Stimulated activated CD8-positive, alpha-beta memory T cell treated with anti-CD3 and anti-CD28 coated beads, Interleukin-15, amount 100 ng/mL, for 48 hours (primary cell): ENCODE measurements at places on chromosomes 5 and 9.

- DNase-seq = no peak
Observed at GRCh38 chr5:10725636-10726035, 35.4 kb downstream of the DAP start.

GRCh38 chr9:113343732-113344231 is 3.7 kb upstream of the WDR31 start:
- DNase-seq = no peak

GRCh38 chr9:79581794-79582193 is 10.0 kb downstream of the TLE4 start:
- DNase-seq = no peak

DNA sequence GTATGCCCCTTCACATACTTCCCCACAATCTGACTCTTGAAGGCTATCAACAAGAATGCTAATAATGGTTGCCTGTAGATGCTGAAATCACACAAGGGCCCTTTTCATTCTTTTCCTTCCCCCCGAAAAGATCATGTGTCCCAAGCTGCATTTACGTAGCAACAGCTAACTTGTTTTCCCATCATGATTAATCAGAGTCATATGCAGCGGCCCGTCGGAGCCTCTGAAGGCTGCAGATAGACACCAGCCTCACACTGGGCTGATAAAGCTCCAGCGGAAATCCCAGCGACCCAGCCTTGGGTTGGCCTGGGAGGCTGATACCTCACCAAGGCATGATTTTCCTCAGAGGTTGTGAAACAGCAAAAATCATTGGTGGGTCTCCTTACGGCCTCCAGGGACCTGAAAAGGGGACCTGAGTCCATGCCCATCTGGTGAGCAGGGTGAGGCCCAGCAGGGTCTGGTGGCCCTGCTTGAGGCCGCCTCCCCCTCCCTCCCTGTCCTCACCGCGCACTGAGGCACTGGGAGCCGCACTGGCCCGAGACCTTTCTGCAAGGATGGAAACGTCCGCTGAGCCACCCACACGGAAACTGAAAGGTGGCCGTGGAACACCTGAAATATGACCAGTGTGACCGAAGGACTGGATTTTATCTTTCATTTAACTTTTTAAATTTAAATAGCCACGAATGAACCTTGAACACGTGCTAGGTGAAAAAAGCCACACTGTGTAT is 114.2 kb upstream of the PHYKPL start:
- DNase-seq = no peak

- DNase-seq = no peak
Observed at GRCh38 chr5:92222449-92222848, 839.3 kb upstream of the ARRDC3 start.

- no peak for DNase-seq
Observed at GRCh38 chr9:36149197-36149596, 12.7 kb downstream of the GLIPR2 start.

DNA sequence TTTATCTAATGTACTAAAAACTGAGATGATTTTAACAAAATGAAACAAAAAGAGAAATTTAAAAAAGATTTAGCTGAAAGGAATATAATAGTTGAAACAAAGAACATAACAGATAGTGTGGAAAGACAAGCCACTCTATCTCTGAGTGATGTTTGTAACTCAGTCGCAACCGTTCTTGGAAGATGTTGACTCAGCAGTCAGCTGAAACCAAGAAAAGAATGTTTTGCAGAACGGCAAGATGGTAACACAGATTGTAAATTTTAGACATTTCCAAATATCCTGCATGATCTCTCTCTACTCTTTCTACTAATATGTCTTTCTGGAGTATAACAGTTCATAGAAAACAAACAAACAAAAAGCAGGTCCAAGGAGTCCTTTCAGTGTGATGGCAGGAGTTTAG is 746.1 kb upstream of the CDH6 start:
- DNase-seq = no peak

GRCh38 chr9:92324431-92324830 is 719 bp downstream of the NOL8 start:
- DNase-seq = no peak

DNA sequence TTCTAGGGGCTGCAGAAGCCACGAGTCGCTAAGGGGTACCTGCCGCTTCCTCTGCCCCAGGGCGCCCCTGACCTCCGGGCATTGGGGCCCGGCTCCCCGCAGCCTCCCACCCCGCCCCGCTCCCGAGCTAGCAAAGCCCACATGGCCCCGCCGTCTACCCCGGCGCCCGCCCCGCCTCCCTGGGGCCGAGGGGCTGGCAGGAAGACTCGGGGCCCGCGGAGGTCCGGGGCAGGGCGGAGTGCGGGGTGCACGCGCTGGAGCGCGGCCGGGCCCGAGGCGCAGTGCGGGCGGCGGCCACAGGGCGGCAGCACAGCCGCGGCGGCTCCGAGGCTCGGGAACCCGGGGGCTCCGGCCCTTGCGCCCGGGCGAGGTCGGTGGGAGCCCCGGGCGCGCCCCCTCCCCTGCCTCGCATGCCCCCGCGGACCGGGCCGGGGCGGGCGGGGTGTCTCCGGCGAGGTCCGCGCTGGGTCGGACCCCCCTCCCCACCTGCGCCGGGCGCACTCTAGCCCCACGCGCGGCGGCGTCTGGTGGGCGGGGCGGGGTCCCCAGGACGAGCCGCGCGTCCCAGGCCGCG is 6.7 kb downstream of the NRARP start:
- DNase-seq = peak; percentile 46

GRCh38 chr9:128011071-128011817 is 30.5 kb upstream of the EEIG1 start:
- DNase-seq = no peak

- no peak for DNase-seq
Observed at GRCh38 chr5:178740181-178740557, 9.7 kb upstream of the ZNF354A start.

DNA sequence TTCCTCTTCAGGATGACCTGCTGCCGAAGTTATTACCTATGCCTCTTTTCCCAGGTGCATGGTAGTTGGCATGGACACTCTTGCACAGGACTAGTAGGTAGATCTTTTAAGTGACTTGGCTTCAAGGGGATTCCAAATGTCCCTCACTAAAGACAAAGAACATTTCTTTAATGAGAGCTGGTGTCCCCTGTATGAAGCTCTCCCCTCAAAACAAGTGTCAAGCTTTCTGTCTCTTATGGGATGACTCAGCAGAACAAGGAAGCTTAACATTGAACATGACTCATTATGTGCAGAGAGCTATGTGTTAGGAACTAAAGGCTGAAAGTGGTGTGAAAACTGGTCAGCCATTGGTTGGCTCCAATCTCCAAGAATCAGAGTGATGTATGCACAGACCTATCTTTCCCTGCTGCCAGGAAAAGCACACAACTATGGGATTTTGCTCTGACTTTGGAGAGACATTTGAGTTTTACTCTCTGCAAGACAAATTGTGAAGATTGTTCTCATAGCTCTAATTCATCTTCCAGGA is 120.5 kb downstream of the PRDM6 start:
- no peak for DNase-seq

DNA sequence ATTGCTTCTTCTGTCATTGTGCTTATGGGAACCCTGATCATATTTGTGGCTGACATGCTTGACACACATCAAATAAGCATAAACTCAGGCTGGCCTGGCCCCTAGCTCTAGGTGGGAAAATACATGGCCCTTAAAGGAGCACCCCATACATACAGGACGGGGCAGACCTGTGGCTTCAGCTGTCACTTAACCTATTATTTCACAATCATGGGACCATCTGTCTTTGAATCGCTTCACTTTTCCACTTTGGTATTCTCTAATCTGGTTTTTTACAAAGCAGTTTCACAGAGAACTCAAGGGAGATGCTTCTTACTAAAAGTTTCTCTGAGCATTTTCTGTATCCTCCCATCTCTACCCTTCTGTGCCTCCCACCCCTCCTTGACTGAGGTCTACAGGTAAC is 34.6 kb upstream of the LRRTM2 start:
- no peak for DNase-seq

DNA sequence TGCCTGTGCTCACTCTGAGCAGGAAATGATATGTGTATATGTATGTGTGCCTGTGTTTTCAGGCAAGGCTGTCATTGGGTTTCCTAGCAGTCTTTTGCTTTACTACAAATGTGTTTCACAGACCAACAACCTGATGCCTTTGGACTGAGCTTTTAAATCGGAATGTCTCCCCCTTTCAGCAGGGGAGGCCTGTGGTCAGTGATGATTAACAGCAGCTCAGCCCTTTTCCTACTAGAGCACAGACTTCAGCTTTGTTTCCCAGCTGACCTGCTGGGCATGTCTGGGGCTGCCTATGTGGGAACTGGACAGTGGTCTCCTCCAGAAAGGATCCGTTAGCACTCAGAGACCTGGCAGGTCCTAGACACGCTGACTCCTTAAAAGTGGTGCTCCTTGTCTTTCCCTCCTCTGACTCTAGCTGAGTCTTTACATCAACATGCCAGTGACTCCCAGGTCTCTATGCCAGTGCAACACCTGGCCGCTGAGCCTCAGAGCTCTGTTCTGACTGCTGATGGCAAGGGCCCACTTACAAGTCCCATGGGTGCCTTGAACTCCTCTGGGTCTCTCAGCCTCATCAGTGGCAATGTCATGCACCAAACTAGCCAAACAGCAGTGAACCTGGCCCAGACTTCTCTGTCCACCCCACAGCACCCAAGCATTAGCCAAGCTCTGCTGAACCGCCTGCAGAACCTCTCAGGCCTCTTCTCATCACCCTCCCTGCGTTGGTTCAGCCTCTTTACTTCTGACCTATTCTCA is 7.7 kb downstream of the MACROH2A1 start:
- DNase-seq = no peak

- no peak for DNase-seq
Observed at GRCh38 chr9:4102078-4102477, 197.8 kb downstream of the GLIS3 start.

- DNase-seq = no peak
Observed at GRCh38 chr9:37496020-37496419, 10.3 kb downstream of the POLR1E start.

GRCh38 chr5:66234241-66234640 is 90.1 kb downstream of the SREK1 start:
- no peak for DNase-seq

DNA sequence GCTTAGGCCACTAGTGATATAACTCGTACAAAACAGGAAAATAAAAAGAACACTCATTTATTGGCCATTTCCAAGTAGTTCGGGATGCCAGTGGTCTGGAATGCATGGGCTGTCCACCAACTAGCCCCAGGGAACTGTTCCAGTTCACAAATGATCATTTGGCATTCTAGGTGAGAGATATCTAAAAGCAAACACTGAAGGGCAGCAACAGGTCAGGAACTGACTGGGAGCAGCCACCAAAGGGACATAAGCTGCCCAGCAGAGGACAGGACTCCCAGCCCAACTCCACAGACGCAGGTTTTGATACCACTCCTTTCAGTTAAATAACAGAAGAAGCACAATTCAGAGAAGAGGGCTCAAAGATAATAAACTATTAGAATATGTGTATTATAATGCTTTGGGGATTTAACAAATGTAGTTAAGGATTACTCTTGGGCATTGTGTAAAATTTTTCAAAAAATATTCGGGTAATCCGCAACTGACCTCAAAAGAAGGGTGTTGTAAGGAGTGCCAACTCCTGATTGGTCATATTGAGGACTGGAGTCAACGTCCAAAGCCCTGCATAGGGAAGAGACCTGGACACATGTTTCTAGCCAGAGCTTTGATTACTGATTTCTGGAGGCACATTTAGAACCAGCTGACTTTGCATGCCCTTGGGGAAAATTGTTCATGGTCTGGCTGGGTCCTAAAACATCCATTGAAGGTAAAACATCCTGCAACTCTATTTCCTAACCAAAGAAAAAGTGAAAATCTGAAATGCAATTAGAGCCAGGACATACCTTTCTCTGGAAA is 320.0 kb downstream of the DNAH5 start:
- DNase-seq = no peak

DNA sequence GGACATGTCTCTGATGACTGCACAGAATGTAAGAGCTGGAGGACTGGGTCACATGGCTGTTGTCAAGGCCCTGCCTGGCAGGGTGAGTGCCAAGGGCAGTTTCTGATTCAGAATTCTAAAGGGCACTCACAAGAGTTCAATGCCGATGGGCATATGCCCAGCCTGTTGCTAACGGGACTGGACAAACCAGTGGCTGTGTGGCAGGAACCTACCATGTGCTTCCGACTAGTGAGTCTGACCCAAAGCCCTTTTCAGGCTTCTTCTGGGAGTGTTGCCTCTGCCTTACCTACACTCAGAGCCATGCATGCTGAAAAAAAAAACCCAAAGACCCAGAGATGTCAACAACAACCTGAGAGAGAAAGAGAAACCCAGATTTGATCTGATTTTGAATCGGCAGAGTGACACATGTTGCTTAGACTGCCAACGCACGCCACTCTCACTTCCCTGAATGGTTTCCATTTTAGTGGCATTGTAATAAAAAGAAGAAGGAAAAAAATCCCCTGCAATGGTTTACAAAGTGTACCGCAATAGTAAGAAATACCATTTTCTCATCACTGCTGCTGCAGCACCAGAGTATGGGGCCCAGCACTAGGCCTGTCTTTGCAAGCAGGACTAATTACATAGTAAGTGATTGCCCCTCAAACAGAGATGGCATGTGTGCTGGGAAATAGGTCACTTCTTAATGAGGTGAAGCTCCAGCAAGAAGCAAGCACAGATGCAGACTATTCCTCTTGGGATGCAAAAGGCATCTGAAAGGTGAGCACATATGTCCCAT is 194.3 kb downstream of the PALM2AKAP2 start:
- DNase-seq = no peak

- DNase-seq = no peak
Observed at GRCh38 chr5:37717613-37718431, 122.0 kb downstream of the GDNF start.

GRCh38 chr9:127611603-127611898 is 526 bp upstream of the STXBP1 start:
- DNase-seq = no peak

DNA sequence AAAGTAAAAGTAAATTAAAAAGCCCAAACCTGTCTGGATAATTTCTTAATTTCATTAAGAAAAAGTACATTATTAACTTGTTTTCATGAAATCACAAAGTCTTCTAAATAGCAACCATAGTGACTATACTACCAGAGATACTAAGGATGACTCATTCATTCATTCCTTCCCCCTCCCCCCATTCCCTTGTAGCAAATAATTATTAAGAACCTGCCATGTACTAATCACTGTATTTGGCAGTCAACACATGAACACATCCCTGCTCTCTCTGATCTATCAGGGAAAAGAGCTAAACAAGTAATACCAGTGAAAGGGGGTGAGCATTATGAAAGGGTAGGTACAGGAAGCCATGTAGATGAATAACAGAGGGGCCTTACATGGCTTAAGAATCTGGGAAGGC is 203.9 kb downstream of the CWC27 start:
- no peak for DNase-seq

GRCh38 chr5:108728566-108729241 is 19.0 kb upstream of the FER start:
- peak; percentile 25 for DNase-seq

DNA sequence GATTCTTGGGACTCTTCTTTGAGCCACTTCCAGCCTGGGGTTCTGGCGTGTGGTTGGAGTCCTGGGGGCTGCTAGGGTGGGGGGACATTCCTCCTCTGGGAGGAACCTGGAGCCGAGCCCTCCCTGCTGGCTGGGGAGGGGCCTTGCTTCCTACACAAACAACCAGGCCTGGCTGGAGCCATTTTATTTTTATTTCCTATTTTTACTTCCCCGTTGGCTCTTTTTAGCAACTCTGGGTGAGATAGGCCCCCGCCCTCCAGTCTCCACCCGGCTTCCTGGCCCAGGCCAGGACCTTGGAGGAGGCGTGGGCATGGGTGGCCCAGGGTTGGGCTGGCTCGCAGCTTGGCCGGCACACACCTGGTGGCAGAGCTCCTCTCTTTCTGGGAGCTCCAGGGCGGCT is 15.1 kb downstream of the RXRA start:
- no peak for DNase-seq

- DNase-seq = no peak
Observed at GRCh38 chr9:95044731-95045508, 272.6 kb downstream of the FANCC start.

- no peak for DNase-seq
Observed at GRCh38 chr9:14066831-14067230, 247.1 kb downstream of the NFIB start.
